ENCODE measurements at places on chromosomes 12 and 14.

GRCh38 chr14:90870950-90871604 lies 54.8 kb upstream of the TTC7B start:
- DNase-seq, result no peak

GRCh38 chr12:89797436-89797835 lies 88.8 kb upstream of the ATP2B1 start:
- DNase-seq, result no peak

DNA sequence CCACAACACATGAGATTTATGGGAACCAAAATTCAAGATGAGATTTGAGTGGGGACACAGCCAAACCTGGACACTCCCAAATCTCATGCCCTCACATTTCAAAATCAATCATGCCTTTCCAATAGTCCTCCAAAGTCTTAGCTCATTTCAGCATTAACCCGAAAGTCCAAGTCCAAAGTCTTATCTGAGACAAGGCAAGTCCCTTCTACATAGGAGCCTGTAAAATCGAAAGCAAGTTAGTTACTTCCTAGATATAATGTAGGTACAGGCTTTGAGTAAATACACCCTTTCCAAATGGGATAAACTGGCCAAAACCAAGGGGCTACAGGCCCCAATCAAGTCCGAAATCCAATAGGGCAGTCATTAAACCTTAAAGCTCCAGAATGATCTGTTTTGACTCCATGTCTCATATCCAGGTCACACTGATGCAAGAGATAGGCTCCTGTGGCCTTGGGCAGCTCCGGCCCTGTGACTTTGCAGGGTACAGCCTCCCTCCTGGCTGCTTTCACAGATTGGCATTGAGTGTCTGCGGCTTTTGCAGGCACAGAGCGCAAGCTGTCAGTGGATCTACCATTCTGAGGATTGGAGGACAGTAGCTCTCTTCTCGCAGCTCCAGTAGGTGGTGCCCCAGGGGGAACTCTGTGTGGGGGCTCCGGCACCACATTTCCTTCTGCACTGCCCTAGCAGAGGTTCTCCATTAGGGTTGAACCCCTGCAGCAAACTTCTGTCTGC lies 60.1 kb downstream of the LRIG3 start:
- DNase-seq, result no peak

DNA sequence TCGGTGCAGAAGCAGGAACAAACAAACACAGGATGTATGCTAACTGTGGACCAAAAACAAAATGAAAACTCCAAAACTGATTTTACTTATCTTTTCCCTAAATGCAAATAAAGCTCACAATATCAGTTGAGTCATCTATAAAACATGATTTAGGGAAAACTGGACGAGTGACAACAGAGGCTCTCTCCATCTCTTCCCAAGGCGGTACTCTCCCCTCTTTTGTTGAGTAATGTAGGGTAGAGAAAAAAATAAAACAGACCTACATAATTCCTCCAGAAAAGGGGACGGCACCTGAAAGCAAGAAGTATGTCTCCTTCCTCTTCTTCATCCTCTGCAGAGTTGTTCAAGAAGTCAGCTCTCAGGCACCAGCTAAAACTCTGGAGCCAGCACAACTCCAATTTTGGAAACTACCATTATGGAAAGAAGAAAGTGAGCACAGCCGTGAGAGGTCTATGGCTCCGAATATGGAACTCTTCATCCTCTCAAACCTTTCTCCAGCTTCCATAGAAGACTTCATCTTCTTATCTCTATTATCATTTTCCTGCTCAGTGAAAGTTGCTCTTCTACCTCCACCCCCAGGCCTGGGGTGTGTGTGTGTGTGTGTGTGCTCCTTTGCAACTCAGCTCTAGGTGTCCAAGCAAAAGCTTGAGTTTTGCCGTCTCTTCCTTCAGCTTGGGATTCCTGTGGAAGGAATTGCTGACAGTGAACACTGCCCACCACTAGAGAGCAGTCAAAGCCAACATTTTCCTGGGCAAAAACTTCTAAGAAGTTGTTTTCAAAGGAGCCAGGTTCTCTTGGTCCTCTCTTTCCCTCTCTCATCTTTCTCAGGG lies 155.4 kb downstream of the DIO2 start:
- DNase-seq, result no peak

DNA sequence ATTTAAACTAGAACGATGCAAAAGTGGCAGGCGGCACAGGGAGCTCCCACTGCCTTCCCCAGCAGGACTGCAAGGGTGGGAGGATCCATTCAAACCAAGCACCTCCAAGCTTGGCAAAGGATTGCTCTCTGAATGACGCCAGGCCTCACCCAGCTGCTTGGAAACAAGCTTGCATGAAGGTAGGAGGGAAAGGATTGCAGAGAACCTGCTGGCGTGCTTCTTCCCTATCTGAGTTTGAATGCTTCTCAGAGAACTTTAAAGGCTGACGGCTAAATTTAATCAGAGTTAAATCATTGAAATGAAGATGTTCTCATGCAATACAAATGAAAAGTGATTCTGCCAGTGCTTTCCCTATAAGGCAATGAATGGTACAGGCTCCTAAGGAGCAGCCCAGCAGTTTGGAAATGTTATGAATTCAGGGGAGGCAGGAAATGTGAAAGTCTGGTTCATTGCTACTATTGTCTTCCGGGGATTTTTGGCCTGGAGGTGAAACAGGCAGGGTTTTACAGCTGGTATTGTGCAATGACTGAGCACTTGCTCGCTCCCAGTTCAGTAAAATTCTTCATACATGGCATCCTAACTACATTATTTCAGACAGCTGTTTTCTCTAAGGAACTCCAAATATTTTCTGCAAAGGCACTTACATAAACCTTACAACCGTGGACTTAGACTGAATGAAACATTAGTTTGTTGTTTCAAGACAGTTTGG lies 31.9 kb upstream of the DUSP6 start:
- no peak for DNase-seq

Data from chondrocyte (in vitro differentiated cells).